Breast epithelium (tissue), 4 donors: ENCODE measurements at places on chromosomes 7 and 10. TPM values are rescaled to one million over a fixed set of nuclear protein-coding genes. Genes with fewer than 3 reads are reported as not detected.
A peak's percentile ranks its signal among the peaks of the same experiment; 100 is the strongest.

- H3K27ac ChIP-seq = no peak overlapping the region
- no peak overlapping the region for H3K4me3 ChIP-seq
- H3K36me3 ChIP-seq = no peaks in the 10 kb centered on the region
These were observed 13.2 kb upstream of the ITPRID1 start for GRCh38 chr7:31500656-31501055.

The SVOPL gene
- total RNA-seq = 0.15 TPM

The TSPAN12 gene
- total RNA-seq = 9.2 TPM

DNA sequence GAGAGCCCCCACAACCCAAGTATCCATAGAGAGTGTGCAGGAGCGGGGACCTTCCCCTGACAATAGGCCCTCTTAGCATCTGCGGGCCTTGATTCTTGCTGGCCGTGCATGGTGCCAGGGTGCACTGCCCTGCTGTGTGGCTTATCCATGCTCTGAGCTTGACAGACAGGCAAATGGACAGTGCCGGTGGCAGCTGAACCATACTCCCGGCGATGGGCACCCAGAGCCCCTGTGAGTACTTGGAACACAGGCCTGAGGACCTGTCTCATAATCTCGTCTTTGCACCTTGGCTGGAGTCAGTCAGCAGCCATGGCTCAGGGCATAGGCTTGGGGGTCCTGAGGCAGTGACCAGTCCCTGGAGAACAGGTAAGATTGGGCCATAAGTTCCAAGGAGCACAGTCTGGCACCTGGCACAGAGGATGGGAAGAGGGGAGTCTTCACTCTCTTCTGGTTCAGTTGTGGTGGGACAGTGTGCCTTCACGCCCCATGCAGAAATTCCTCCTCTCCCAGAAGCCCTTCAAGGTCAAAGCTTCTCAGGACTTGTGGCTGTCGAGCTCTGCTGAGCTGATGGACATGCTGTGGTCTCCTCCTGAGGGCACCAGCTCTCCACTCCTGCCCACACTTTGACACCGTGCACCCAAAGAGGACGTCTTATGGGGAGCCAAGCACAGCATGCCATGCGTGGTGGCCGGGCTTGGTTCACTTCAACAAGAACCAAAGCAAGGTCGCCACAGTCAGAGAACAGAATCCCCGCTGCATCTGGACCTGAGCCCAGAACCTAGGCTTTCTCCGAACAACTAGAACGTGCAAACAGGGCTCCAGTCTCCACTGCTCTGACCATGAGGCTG lies 59.4 kb upstream of the CAMK2B start:
- DNase-seq = peak; percentile 43
- H3K27me3 ChIP-seq = no peaks in the 10 kb centered on the region
- H3K27ac ChIP-seq = no peak overlapping the region
- H3K4me1 ChIP-seq = no peaks in the 10 kb centered on the region
- H3K36me3 ChIP-seq = peaks cover 19% of the 10 kb centered on the region

The ZNF736 gene
- total RNA-seq = 32.5 TPM

DNA sequence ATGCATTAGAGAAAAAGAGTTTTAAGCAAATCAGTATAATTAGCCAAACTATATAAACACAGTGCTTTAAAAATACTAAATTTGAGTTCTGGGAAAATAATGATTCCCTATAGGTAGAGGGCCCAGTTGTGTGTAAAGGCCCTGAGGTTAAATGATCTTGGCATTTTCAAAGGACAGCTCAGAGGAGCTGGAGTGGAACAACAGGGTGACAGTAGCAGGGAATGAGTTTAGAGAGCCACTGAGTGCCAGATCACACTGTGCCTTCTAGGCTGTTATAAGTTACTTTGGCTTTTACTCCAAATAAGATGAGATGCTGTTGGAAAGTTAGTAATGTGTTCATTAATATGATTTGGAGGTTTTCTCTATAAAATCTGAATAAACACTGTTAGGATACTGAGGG lies 34.6 kb downstream of the VWDE start:
- H3K27me3 ChIP-seq = no peaks in the 10 kb centered on the region
- no peaks in the 10 kb centered on the region for H3K36me3 ChIP-seq
- H3K4me3 ChIP-seq = no peak overlapping the region
- H3K27ac ChIP-seq = no peak overlapping the region
- H3K4me1 ChIP-seq = no peaks in the 10 kb centered on the region
- no peak for DNase-seq

The SPDYE2B gene
- not detected for total RNA-seq

- peak; percentile 37 for DNase-seq
- H3K27ac ChIP-seq = peak overlapping the region; percentile 84
- H3K4me3 ChIP-seq = peak overlapping the region; percentile 62
- peaks cover 2% of the 10 kb centered on the region for H3K27me3 ChIP-seq
- no peaks in the 10 kb centered on the region for H3K4me1 ChIP-seq
These were observed 863 bp downstream of the ST8SIA6 start for GRCh38 chr10:17453373-17454091.

The FAM241B gene
- total RNA-seq = 6.2 TPM

The ARHGEF35 gene
- 15.4 TPM for total RNA-seq
